Glomerular endothelial cell (primary cell): ENCODE measurements at places on chromosomes 2 and 18.
A peak's percentile ranks its signal among the peaks of the same experiment; 100 is the strongest.

DNA sequence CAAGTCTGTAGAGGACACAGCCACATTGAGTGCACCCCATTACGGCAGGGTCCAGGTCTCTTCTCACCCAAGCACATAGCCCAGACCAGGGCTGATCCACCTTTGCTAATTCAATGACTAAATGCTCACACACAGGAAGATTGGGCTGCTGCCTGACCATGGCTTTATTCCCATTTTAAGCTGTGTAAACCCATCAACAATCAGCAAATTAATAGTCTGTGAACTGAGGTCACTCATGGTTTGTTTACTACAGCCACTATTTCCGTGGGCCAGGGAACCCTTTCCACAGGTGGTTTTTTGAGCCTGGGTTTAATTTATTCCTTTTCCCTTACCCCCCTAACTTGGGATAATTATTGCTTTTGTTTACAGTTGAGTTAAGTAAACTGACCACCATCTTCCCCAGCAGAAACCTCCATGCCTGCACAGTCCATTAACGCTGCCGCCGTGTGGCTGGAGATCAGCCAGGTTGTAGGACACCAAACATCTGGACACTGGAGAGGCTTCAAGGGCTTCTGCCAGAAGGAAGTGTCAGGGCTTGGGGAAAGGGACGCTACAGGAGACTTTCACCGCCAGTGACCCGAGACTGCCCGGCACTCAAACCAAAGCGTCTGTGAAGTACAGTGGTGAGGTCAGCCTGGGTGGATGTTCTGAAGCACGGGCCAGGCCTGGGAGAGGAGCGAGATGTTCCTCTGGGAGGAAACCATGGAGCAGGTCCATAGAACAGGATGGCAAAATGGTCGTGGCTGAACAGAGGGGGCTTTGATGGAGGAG, 282.9 kb downstream of the DYSF start:
- DNase-seq, result no peak

DNA sequence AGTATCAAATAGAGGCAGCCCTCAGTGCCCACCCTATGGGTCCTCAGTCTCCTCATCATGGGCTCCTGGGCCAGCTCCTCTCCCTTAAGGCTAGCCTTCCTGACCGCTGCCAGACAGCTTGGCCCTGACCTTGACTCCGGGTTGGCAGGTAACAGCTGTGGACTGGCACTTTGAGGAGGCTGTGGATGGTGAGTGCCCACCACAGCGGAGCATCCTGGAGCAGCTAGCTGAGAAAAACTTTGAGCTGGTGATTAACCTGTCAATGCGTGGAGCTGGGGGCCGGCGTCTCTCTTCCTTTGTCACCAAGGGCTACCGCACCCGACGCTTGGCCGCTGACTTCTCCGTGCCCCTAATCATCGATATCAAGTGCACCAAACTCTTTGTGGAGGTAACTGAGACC, 19.0 kb downstream of the CAD start:
- no peak for DNase-seq

DNA sequence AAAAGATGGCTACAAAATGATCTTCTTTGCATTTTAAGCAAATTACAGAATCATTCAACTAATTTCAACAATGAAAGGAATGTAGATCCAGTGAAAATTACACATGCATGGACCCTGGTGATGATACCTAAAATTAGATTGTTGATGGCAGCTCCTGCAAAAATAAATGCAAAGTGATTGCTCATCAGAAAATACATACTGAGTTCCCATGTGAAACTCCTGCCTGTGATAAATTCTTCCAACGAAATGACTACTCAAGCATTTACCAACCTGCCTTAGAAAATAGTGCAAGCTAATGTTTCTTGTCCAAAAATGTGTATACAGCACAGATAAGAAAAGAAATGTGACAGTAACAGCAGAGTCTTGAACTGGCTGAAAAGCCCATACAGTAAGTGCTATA, 300.0 kb upstream of the REV1 start:
- DNase-seq, result no peak

DNA sequence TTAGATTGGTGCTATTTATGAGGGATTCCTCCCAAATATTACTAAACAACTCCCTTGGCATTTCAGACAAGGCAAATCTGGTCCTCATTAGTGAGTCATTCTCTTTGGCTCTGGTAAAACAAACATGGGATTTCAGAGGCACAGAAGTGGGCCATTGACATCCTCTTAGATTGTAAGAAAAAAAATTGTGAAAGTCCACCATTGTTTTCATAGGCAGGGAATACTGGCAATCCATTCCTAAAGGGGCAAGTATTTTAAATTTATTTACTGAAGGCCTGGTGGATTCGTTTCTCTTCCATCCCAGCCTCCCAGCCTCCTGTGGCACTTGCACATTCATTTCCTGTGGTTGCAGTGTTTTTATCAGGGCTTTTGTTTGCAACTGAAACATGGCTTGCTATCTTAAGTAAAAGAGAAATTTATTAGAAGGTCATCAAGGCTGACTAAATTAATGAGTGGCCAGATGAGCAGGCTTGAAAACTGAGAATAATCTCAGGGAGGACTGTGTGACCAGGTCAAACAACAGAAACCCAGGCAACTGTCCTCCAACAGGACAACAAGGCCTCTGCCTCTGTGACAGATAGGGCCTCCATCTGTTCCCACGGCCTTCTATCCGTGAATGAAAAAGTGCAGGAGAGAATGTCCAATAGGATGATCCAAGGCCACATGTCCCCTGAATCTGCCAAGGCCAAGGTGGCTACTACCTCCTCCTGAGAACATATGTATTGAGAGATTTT, 23.1 kb upstream of the TNFAIP6 start:
- peak; percentile 34 for DNase-seq
